Amniotic epithelial cell (primary cell): ENCODE measurements at places on chromosomes 3 and 15.

DNA sequence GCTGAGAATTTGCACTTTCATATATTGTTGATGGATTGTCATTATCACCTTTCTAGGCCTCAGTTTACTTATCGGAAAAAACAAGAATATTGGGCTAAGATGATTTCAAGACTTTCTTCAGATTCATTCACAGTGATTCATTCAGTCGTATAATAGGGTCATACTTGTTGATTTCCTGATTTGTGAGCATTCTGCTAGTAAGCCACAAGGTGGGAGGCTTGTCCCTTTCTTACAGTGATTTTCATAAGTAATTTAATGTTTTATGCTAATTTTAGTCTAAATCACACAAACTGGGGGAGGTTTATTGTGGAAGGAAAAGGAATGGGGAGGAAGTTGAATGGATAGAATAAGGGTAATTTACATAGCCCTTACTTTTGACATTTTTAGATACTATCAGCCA lies 126.8 kb upstream of the GOLGA6L4 start:
- DNase-seq: peak; percentile 29

DNA sequence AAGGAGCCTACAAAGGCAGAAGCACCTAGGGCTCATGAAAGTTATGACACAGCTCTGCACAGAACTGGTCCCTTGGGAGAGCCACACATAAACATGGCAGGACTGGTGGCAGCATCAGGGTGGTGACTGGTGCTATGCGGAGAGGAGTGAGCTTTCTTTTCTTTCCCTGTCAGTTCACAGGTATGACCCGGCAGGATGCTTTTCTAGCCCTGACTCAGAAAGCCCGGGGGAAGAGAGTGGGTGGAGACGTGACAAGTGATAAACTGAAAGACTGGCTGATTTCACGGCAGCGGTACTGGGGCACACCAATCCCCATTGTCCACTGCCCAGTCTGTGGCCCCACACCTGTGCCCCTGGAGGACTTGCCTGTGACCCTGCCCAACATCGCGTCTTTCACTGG lies 103.0 kb downstream of the LARS2 start:
- no peak for DNase-seq

DNA sequence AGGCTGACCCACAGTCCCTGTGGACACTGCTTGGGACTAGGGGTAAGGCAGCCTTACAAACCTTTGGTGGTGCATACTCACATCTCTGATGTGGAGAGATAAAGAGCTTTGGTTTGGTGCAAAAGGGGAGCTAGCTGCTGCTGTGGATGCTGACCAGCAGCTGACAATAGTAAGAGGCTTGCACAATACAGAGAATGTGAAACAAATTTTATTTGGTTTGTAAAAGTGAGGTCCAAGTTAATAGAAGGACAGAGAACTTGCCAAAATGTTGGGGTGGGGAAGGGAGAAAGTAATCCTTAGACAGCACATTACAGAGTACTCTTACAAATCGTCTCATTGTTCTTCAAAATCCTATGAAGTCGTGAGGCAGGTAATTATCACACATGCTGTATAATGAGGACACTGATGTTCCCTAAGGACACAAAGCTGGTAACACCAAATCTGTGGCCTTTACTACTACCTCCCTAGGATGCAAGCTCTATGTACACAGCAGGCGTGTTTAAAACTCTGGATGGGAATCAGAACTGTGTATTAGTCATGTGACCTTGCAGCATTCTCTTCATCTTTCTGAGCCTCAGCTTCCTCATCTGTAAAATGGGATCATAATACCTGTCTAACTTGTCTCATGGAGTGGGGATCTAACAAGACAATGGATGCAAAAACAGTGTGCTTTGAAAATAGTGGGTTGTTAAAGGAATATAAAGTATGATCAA lies 21.6 kb downstream of the ARHGAP31 start:
- DNase-seq: no peak

DNA sequence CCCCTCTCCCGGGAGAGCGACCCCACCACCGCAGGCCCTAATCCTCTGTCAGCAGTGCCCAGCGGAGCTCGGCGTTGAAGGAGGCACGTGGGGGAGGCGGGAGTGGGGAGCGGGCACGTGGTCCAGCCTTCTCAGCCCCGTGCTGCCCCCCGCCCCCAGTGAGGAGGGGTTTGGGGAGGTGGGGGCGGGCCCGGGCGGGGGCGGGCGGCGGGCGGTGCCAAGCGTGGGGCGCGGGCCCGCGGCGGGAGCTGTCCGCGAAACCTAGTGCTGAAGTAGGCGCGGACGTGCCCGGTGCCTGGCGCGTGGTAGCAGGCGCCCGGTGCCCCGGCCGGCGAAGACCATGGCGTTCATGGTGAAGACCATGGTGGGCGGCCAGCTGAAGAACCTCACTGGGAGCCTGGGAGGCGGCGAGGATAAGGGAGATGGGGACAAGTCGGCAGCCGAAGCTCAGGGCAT lies at the start of gene CPLX3:
Gene CPLX3, plus strand, starts transcription at position 264 of the 456 bp plus-strand sequence. Its CDS starts 77 bp downstream, at position 341.
- no peak for DNase-seq

- DNase-seq: peak; percentile 17
These were observed 4.8 kb downstream of the TMIE start for GRCh38 chr3:46705751-46706552.
